NCI-H2171 (cell line): ENCODE measurements at places on chromosomes 6 and 20.

GRCh38 chr20:18677126-18677525, 89.3 kb downstream of the DTD1 start:
- no peak for DNase-seq

- DNase-seq = peak; percentile 92
Observed at GRCh38 chr20:34709044-34709830, 5.1 kb downstream of the TP53INP2 start.

- DNase-seq = no peak
Observed at GRCh38 chr6:6785163-6785521, 196.6 kb downstream of the LY86 start.

- DNase-seq = no peak
Observed at GRCh38 chr6:130128326-130128725, 94.4 kb downstream of the SAMD3 start.

DNA sequence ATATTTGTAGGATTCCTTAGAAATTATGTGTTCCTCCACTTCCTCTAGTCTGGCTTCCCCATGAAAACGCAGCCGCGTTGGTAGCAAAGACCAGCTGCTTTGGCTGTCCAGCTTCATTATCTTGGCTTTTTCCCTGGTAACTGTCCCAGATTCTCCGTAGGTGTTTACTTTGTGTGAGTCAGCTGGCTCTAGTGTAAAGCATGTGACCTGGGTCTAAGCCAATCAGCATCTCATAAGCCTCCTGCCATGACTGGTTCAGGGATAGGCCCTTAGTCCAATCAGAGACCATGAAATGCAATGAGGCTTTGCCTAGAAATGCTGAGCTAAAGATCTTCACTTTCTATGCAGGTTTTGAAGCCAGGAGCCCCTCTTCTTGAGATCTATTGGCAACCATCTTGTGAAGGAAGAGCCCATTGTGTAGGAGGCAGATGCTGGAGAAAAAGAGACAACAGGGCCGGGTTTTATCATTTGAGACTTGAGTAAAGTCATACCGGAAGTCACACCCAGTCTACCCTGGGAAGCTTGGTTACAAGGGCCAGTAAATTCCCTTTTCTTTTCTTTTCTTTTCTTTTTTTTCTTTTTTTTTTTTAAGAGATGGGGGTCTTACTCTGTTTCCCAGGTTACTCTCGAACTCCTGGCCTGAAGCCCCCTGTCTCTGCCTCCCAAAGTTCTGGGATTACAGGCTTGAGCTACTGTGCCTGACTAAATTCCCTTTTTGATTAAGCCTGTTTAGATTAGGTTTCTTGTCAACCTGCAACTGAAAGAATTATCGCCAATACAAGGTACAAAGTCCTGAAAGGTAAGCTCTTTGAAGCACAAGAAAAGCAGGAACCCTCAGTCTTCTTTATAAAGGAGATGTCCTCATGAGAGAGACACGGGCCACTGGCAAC, 256.5 kb upstream of the RREB1 start:
- DNase-seq = no peak

GRCh38 chr6:80148220-80148619, 41.7 kb downstream of the BCKDHB start:
- no peak for DNase-seq

GRCh38 chr6:36517408-36517807, 29.9 kb downstream of the STK38 start:
- no peak for DNase-seq

GRCh38 chr6:37696841-37697662, 631 bp downstream of the MDGA1 start:
- no peak for DNase-seq

- DNase-seq = peak; percentile 91
Observed at GRCh38 chr6:150004783-150005717, 20.3 kb downstream of the RAET1L start.

DNA sequence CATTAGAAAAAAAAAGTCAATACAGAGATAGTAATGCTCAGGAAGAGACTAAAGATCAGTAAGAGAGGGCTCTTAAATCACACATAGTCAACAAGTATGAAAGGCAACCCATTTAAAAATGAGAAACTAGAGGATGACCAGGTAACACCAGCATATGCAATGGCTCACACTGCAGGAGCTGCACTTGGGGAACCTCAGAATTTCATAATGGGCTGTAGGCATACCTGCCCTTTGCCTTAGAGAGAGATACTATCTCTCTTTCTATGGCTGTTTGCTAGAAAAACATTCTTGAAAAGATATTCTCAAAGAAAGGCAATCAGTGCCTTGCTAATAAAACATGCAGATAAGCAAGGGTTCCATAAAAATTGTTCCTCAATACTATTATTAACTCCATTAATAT, 33.2 kb downstream of the HMGCLL1 start:
- no peak for DNase-seq

- DNase-seq = no peak
Observed at GRCh38 chr6:16618962-16619361, 142.3 kb downstream of the ATXN1 start.

DNA sequence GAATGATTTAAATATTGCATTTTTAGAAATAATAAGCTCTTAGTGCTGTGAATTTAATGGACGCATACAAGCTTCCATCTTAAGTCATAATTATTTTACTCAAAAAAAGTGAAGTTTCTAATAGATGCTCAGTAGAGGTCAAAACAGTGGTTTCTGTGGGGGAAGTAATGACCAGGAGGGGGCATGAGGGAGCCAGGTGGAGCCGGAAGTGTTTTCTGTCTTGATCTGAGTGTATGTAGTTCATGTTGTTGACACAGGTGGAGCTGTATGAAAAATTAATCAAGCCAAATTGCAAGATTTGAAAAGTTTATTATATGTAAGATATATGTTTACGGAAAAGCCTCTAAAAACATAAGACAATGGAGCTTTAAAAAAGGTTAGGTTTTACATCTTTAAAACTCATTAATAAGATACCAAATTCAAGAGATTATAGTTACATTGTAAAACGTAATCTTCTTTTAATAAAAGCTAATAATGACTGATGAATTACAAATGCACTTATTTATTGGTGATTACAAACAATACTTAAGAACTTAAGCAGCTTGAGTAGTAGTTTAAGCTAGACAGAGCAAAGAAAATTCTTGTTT, 68.0 kb downstream of the PLAGL1 start:
- DNase-seq = peak; percentile 9

DNA sequence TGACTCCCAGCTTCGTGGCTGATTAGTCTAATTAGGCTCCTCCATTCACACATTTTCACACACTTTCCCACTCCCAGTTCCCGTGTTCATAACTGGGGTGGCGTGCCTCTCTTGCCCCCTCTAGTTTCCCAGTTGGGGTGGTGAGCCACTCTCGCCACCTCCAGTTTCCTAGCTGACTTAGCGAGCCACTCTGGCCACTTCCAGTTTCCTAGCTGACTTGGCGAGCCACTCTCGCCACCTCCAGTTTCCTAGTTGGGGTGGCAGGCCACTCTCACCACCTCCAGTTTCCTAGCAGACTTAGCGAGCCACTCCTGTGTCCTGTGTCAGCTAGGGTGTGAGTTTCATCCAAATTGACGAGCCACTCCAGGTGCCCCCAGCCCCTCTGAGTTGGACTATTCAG, 7.4 kb upstream of the GMPR start:
- DNase-seq = no peak

DNA sequence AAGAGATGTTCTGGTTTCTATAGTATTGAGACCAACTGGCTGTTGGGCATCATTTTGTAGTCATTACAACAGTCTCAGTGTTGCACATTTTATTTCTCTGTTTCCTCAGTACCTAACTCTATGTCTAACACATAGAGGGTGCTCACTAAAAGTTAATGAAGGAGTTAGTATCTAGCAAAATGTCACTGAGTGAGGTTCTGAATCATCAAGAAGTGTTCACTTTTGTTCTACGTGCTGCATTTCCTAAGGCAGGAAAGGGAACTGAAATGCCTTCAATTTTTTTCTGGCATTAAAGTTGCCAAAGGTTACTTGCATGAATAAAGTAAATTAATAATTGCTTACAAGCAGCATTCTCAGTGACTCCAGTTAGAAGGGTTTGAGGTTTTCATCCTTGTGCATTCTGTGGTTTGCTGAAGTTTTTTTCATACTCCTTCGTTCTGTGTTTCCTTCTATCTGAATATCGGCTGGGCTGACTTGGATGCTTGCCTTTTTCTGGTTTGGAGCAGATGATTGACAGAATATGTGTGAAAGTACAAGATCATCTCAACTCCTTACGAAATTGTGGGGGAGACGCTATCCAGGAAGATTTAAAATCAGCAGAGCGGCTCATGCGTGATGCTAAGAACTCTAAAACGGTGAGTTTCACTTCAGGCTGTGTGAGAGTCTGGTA, 114.5 kb upstream of the SCGN start:
- no peak for DNase-seq

GRCh38 chr6:18101873-18102272, 20.6 kb downstream of the NHLRC1 start:
- no peak for DNase-seq

DNA sequence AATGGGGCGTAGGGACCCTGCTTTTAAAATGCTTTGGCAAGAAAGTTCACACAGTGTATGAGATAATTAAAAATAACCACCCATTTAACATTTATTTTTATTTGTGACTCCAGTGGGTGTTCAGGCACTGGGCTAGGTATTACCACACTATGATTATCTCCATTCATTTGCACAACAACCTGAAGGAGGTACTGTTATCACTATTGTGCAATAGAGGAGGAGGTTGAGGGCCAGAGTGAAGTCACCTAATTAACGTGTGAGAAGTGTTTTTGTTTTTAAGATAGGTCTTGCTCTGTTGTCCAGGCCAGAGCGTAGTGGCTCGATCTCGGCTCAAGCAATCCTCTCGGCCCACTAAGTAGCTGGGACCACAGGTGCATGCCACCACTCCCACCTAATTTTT, 29.2 kb downstream of the MAK start:
- DNase-seq = no peak

DNA sequence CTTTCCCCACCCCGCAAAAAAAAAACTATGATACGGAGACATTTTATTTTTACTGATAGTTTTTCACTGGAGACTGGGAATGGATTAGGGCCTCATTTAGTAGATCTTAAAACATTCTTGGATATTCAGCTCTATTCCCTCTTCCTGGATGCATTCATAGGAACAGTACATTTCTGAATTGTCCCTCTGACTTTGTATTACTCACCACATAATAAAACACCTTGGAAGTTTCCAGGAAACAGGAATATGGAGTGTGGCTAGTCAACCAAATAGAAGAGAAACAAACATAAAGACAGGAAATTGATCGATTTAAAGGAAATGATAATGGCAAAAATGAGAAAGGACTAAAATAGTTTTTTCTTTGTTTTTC, 147.7 kb downstream of the GPX5 start:
- DNase-seq = no peak

GRCh38 chr20:3707508-3707899, 4.9 kb downstream of the SIGLEC1 start:
- DNase-seq = no peak

DNA sequence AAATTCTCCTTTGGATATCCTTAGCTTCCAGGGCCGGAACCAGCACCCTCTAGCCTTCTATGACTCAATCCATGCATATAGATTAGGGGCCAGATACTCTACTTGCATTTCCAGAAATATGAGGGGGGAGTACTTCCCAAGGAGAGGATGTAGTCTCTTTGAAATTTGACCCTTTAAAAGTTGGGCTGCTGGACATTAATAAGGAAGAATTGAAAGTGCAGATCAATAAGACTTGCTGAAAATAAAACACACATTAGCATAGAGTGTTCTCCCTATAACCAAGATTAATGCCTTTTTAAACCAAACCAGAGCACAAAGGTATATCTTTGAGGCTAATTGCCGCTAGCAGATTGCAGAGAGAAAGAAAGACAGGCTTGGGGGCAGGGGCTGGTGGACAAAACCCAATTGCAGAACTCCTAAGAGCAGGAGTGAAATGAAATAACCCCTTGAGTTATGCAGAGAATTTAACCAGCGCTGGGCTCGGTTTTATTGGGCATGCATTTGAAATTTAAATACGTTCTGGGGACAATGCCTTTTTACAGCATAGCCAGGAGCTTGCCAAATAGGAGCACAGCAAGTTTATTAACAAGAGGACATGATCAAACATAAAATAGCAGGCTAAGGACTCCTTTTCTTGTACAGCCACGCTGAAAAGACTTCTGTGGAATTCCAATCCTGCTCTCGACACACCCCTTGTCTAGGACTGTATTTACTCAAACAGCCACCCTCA, 108.2 kb upstream of the SALL4 start:
- no peak for DNase-seq

DNA sequence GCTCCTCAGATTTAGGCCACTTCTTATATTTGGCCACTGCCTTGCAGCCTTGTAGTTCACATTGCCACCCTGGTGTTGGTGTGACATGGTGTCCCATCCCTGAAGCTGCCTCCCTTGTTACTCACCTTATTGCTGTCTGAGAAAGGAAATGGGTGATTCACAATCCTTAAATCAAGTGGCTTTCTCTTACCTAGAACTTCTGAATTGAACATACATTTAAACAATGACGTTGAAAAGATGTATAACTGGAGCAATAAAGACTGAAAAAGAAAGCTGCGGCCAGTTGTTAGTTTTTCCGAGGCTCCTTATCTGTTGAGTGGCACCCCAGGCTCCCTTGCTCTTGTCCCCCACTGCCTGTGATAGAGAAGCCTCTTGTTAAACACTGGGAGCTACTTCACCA, 28.8 kb upstream of the GNRH2 start:
- DNase-seq = no peak

DNA sequence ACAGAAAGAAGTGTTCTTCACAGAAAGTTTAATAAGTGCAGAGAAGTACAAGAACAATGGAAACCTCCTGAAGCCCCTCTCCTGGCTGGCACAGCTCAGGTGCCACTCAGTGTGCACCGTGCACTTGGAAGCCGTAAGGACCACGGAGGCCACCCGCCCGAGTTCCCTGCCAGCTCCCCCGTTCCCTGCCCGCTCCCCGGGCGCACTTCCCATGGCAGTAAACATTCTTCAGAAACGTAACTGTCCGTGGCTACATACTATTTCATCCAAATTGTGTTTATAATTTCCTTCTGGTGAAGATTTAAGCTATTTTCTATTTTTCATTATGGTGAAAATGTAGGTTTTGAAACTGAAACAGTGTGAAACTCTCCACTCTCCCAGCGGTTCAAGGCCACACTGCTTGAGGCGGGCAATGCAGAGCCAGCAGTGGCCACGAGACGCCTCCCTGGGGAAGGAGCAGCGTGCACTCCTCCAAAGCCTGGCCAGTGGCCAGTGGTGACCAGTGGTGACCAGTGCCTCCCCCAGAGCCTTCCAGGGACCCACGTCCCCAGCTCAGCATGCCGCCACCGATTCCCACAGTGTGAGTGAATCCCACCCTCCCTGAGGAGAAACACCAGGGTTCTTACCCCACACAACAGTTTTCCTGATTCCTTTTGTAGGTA, 46.4 kb downstream of the TAF4 start:
- DNase-seq = no peak

DNA sequence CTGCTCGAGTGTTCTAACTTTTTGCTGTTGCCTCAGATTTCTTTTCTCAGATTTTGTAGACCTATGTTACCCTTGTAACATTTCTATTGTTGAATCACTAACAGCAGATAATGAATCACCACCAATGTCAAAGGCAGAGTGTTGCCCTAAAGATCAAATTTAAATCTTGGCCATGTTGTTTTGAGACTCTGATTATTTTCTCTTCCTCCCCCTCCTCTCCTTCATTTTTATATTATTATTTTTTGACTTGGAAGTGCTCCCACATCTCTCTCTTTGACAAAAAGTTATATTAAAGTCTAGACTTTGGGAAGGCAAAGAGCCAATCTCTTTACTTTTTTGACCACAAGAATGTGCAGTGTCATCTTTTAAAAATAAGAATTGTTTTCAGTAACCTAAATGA, 422.7 kb downstream of the NKAIN2 start:
- no peak for DNase-seq
